LNCaP clone FGC (cell line): ENCODE measurements at places on chromosomes 1 and 21.

DNA sequence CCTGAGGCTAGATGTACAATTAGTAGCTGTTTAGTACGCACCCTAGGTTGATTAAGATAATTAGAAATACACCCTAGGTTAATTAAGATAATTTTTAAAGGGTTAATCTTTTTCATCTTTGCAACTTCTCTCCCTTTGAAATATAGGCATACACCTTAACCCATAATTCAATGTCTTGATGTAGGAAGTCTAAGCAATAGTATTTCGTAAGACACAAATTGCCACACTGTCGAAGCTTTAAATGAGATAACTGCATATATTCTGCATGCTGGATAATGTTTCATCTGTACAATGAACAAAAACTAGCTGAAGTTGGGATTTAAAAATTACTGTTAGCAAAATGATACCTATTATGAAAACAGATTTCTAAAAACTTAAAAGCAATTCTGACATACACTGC is 122.9 kb downstream of the EVI5 start:
- no peak for DNase-seq

- no peak for DNase-seq
These were observed 88.2 kb downstream of the PAPPA2 start for GRCh38 chr1:176551146-176551545.

GRCh38 chr1:205594846-205595245 is 37.0 kb downstream of the ELK4 start:
- no peak for DNase-seq

GRCh38 chr1:99818063-99818699 is 32.0 kb upstream of the AGL start:
- DNase-seq: no peak

- no peak for DNase-seq
These were observed 726 bp upstream of the CYB5R1 start for GRCh38 chr1:202967684-202968281.
